ENCODE measurements at places on chromosomes 12 and 14.
A peak's percentile ranks its signal among the peaks of the same experiment; 100 is the strongest.

DNA sequence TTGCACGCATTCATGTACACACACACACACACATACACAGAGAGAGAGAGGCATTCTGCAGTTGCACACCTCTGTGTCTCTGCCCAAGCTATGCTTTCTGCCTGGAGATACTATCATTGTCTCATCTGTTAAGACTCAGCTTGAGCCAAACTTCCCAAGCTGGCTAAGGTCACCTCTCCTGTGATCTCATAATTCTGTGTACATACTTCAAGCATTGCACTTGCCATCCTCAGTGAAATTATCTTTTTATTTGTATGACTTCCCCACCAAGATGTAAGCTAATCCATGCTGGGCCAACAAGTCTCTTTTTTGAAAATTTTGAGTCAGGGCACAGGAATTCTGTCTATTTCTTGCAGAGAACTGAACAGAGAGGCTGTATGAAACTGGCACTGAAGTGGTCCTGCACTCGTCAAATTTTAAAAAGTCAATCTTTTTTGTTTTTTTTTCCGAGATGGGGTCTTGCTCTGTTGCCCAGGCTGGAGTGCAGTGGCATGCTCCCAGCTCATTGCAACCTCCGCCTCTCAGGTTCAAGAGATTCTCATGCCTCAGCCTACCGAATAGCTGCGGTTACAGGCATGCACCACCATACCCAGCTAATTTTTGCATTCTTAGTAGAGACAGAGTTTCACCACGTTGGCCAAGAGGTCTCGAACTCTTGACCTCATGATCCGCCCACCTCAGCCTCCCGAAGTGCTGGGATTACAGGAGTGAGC lies 44.3 kb downstream of the TMTC1 start:
- no peak for DNase-seq

GRCh38 chr12:2627076-2627834 lies 167.5 kb upstream of the FKBP4 start:
- no peak for DNase-seq

GRCh38 chr14:73785834-73786635 lies 65.6 kb upstream of the PTGR2 start:
- DNase-seq, result peak; percentile 28

- DNase-seq, result no peak
Observed at GRCh38 chr14:28784096-28785048, 17.8 kb downstream of the FOXG1 start.

GRCh38 chr12:94498073-94498472 lies 38.4 kb upstream of the CEP83 start:
- DNase-seq, result no peak

- DNase-seq, result no peak
Observed at GRCh38 chr12:125228519-125229260, 163.5 kb downstream of the AACS start.

DNA sequence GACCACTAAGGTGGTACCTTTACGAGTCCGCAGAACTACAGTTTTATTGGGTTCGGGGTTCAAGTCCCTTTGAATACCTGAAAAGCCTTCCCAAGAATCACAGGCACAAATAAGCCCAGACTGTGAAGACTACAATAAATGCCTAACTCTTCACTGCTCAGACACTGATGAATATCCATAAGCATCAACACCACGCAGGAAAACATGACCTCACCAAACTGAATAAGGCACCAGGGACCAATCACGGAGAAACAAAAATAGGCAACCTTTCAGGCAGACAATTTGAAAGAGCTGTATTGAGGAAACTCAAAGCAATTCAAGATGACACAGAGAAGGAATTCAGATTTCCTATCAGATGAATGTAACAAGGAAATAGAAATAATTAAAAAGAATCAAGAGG lies 24.2 kb upstream of the P2RX7 start:
- DNase-seq, result no peak

DNA sequence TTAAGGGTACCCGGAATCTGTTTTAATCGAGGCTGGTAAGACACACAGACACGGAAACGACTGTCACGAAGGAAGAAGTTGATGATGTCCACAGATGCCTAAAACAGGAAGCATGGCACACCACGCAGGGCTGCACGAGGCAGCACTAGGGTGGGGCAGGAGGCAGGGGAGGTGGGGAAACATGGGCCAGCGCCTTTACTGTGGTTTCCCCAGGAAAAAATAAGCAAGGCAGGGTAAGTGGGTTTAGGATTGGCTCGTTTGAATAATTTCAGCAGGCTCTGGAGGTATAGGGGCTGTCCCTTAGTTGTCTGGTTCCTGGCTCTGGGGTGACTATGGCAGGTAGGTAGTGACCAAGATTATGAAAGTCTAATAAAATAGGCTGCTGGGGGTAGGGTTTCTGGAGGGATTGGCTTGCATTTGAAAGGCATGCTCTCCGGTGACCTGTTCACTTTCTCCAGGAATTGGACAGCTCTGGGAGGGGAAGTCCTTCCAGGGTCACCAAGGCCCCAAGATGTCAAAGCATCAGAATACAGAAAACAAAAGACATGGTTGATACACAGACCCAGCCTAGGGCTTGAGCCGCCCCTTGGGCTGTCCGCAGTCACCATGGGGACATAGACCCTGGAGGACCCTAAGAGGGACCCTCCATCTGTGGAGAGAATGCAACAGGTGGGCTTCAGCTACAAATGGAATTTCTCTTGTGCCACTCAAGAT lies 35.3 kb downstream of the MAP1LC3B2 start:
- DNase-seq, result peak; percentile 56

DNA sequence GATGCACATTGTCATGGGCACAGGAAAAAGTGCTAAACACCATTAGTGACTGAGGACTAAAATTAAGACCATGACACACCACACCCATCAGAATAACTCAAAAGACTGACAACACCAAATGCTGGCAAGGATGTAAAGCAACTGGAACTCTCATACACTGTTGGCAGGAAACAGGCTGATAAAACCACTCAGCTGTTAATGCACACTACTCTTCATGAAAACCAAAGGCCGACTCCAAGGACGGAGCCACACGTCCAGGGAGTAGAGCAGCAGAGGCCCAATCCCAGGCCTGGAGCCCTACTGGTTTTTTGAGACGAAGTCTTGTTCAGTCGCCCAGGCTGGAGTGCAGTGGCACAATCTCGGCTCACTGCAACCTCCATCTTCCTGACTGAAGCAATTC lies 6.4 kb downstream of the RAD52 start:
- DNase-seq, result no peak

DNA sequence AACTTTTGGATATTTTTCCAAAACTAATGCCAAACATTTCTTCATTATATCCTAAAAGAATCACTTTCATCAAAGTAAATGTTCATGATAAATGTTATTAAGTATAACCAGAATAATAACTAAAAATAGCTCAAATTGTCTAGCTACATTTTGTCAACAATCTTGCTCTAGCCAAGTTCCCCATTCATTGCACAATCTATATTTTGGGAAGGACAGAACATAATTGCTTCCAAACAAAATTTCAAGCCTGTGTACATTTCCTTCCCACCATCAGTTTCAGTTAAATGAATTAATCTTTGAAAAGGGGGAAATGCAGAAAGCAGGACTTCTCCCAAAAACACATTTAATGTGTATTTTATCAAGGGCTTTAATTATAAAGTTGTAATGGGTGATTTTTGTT lies 98.0 kb upstream of the PLEKHG7 start:
- DNase-seq, result no peak

DNA sequence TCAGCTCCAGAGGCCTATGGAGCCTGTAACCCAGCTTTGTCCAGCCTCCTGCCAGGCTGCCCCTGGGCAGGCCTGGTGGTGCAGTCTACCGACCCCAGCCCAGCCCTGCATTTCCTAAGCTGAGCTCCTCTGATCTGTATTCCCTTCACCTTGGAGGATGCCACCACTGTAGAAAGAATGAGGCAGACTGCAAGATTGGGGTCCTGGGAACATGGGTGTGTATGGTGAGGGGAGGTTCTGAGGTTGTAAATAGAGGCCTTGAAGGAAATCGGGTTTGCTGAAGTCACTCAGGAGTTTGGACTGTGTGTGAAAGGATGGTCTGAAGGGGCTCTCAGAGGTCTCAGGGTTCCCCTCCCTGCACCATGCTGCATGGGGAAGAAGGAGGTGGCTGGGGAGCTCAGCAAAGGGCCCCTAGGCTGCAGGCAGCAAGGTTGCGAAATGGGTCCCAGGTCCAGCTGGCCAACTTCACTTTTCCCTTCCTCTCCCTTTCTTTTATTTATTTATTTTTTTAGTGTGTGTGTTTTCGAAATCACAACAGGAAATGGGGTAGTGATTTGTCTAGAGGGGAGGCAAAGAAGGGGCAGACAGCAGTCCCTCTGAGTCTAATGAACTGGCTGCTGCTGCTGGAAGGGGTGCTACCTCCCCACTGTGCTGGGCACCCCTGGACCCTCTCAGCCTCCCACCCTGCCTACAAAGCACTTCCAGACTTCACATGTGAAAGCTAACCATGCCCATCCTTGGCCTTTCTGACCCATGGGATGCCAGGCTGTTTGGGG lies 1.2 kb upstream of the LRP1-AS start:
- no peak for DNase-seq

DNA sequence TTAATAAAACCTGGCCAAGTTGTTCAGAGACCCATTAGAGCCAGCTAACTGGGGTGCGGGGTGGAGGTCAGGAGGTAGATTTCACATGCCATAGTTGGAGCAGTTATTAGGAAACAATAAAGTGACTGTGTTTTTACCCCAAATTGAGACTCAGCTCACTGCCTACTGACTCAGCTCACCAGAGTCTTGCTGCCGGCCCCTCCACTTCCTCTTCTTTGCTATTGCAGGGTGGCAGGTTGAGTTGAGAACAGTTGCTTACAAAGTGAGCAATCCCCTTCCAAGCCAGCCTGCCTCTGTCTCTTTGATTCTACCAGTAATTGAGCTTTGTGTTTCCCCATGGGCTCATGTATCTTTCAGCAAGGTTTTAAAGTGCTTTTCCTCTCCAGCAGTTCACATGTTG lies 12.9 kb downstream of the ST8SIA1 start:
- no peak for DNase-seq

DNA sequence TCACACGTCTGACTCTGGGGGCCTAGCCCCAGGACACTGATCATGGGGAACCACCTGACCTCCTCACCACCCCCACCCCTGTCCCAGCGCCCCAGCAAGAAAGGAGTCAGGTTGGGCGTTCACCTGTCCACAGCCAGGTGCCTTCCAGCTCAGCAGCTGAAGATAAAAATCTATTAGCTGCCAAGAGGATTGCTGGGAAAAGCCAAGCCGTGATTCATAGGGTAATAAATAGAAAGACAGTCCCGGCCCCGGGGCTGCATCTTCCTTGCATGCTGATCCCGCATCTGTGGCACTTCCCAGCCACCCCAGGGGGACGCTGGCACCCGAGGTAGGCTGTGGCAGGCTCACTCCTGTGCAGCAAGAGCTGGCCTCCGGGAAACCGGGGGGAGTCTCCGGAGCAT lies 70.2 kb upstream of the NCOR2 start:
- DNase-seq, result no peak

GRCh38 chr14:29421156-29421728 lies 506.4 kb downstream of the PRKD1 start:
- DNase-seq, result no peak

DNA sequence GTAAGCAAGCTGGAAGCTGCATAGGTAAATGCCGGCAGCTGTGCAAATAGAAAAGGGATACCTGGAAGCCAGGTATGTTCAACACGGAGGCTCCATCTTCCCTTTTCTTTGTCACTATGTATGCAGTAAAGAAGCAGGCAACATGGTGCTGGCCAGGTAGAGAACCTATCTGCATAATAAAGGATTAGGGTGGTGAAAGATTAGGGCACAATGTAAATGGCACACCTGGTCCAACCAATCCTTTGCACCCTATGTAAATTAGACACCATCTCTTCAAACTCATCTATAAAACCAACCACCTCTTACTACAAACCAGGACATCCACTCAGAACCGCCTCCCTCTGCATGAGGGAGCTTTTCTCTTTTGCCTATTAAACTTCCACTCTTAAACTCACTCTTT lies 32.3 kb downstream of the RPS29 start:
- DNase-seq, result no peak

DNA sequence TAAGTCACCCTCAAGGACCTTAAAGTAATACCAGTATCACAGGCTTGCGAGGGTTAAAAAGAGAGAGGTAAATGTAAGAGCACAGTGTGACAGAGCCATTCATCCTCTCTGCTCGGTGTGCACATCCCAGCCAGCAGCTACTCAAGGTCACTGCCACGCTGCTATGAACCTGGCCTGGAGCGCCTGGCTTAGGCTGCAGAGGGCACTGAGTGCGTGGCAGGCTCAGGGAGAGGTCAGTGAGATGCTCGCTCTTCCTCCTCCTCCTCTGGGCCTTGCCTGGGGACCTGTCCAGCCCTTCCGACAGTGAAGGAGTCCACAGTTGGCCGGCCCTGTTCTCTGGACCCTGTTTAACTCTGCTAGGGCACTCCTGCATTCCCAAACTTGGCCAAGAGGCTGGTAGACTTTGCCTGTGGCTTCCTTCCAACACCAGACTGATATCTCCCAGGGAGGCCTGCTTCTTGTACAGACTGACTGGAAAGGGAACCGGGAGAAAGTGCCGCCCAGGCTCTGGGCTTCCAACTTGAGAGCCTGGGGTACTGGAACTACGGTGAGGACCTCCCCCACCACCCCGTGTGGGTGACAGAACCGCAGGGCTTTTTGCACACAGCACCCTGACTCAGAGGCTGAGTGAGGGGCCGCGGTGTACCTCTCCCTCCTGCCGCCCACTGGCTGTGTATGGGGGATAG lies 62.6 kb upstream of the CORO1C start:
- DNase-seq, result no peak

DNA sequence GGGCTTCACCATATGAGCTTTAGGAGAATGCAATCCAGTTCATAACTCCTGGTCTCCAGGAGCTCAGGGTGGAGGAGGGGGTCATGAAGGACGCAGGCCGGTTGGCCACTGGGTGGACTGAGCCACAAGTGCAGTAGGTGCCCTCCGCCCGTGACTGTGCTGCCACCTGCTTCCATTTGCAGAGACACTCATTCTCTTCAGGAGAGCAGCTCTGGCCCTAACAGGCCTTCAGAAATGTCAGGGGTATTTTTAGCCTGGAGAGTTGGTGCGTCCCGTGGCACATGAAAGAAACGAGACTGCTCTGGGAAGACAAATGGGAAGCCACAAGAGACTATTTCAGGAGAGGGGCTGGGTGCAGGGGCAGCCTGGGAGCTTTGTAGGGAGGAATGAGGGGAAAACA lies 74.6 kb upstream of the MYL2 start:
- DNase-seq, result no peak

GRCh38 chr14:85531141-85531586 lies 1.2 kb downstream of the FLRT2 start:
- no peak for DNase-seq
